SHP77 treated with DMSO at 0.1 percent for 48 hours (cell line): ENCODE measurements at places on chromosomes 3 and 15.

DNA sequence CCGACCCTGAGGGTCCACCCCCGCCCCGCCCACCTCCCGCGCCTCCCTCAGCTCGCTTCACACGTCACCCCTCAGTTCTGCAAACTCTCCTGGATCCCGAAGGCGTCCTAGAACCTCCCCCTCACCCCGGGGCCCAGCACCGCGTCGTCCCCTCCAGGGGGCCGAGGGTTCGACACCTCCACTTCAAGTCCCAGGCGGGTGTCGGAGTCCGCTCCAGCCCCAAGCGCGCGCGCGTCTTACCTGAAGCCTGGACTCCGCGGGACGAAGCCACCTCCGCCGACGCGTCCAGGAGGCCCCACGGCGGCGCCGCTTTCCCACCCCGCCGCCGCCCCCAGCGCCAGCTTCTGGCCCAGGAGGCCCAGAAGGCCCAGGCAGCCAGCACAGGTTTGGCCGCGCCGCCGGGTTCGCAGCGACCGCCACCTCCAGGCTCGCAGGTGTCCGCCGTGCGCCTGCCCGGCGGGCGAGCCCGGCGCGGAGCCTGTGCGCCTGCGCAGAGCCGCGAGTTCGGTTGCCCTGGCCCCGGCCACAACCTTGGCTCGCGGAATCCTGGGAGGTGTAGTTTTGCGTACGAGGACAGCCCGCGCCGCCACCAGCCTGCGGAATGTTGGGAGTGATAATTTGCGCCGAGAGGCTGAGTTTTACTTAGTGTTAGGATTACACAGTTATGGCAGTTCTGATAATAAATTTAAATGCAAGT, at the start of gene POMGNT2:
Gene POMGNT2, minus strand, starts transcription at position 484 of the 697 bp plus-strand sequence. CDS start 24,648 bp downstream, outside the sequence.
- peak; percentile 77 for DNase-seq

- no peak for DNase-seq
Measured at GRCh38 chr3:111618945-111619344, 23.8 kb upstream of the ZBED2 start.

- DNase-seq, result no peak
Measured at GRCh38 chr3:8992199-8992598, 28.9 kb upstream of the RAD18 start.

DNA sequence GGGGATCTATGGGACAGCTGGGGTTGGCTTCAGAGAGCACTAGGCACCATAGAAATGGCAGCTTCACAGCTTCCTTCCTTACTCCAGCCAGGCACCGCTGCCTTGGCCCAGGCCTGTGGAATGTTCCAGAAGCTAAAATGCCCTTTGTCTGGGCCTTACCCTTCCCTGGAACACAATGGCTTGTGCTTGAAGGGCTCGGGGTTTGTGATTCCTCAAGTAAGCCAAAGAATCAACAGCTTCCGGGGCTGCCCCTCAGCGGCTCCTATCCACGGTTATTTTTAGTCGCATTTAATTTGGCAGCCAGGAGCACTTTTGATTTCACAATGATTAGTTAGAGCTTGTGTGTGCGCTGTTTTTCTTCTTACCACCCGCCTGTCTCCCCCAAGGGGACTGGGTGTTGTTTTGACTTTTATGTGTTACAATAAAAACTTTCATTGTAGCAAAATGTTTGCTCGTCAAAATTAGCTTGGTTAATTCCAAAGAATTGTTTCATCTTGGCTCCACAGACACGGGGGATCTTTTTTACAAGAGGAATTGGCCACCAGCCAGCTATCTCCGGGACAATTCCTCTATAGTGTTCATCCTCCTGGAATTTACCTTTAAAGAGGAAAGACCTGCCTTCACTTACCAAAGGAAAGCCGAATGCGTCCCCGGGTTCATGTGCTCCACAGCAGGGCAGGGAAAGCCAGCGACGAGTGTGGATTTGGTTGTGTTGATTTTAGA, 73.8 kb downstream of the TLE3 start:
- DNase-seq, result no peak

- DNase-seq, result no peak
Measured at GRCh38 chr15:101501703-101502373, 12.3 kb upstream of the PCSK6 start.

GRCh38 chr15:48802257-48802656, 8.6 kb downstream of the CEP152 start:
- no peak for DNase-seq

DNA sequence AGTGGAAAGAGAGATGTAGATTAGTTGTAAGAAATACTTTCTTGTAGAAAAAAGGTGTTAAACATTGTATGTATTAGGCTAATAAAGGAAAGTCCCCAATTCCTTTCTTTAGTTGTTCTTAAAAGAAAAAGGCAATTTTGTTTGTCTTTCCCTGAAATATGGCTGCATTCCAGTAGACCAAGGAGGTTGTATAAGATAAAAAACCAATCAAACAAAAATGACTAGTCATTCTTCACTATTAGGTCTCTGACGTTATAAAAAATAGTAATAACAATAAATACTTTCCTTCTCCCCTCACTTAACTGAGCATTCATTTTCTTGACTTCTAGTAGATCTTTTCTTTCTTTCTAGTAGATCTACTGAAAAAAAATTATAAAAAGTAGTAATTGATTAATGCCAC, 8.6 kb upstream of the PPM1L start:
- no peak for DNase-seq
